ENCODE measurements at places on chromosomes 12 and 14. TPM values are rescaled to one million over a fixed set of nuclear protein-coding genes. Genes with fewer than 3 reads are reported as not detected.

GRCh38 chr12:67710582-67710981, 62.0 kb downstream of the DYRK2 start:
- no peak for DNase-seq

DNA sequence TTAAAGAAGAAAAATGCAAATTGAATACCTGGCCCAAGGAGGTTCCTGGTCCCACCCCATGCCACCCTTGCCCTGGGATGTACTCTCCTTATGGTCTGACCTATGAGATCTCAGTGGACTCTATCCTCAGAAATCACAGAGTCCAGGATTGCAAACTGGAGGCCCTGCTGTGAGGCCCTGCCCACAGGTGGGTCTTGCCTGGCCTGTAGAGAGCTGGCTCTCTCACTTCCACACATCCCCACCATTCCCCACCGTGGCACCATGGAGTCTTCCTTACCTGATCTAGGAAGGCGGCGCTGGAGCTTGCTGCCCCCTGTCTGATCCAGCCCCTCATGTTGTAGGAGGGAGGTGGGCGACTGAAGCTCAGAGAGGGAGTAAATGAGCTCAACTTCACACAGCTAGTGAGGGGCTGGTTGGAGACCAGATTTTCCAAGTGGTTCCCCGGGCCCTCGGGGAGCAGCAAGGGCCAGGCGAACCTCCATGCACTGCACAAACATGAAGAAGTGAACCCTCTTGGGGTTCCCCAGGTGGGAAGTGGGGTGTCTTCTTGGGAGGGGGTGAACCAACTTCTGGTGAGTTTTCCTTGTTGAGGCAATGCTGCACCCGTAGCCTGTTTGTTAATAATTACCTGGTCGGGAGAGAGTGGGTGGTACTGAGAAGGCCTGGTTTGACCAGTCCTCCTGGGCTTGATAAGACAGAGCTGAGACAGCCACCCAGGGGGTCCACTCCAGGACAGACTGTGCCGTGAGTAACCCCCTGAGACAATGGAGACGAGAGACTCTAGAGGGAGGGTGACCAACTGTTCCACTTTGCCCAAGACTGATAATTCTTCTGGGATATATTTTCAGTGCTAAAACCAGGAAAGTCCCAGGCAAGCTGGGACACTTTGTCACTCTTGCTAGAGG, at the start of gene SERPINA4:
SERPINA4 (plus strand) TSS at position 692 of the 905 bp plus-strand sequence. CDS start 2,041 bp downstream, outside the sequence.
- DNase-seq, result no peak

DNA sequence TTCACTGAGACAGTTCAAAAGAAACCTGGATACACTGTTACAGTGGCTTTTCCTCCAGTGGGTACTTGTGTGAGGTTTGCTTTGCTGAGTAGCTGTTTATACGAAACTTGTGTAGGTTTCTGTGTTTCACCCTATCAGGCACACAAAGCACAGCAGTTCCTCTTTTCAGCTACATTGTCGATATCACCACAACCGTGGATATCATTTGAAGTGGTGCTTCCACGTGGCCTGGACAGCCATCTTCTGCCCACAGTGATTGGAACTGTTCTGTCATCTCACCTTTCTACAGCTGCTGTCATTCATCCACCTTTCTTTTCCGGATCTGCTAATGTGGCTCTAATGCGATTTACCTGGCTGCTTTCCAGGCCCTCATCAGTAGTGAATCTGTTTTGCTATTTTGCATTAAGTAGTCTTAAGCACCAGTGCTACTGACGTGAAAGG, 368.8 kb downstream of the SYT1 start:
- DNase-seq, result no peak

DNA sequence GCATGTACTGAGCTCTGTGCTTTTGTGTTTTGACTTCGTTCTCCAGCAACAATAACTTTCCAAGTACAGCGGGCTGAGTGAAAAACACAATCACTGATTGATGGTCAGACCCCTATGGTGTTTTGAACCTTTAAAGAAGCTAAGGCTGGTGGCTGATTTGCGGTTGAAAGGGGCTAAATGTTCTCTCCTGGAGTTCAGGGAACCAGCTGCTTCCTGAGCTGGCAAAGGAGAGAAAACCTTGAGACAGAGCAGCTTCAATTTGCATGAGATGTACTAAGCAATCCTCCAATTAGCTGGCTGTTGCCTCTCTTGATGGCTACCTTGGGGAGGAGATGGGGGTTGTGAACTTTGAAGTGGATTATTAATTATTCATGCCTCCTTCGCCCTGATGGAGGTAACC, 546.7 kb upstream of the SEL1L start:
- DNase-seq, result no peak

- DNase-seq, result no peak
Measured at GRCh38 chr12:12527820-12528296, 34.8 kb downstream of the DUSP16 start.

DNA sequence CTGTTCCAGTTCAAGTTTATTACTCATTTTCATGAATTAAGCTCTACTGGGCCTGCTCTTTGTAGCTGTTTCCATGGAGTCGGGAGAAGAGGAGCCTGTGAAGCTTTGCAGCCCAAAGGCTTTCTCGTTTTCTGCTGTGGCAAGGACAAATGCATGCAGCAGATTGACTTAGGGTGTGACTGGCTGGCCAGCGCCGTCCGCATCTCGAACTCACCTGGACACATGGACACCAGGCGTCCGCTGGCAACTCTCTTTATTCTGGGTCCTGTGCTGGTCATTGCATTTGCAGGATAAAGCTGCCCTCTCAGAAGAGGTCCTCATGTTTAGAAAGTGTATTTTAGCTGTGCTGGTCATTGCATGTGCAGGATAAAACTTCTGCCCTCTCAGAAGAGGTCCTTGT, 350.4 kb downstream of the TMEM121 start:
- no peak for DNase-seq

- no peak for DNase-seq
Measured at GRCh38 chr14:24339284-24340151, at the start of gene RIPK3. Gene RIPK3 (minus strand): TSS chr14:24339991. CDS start chr14:24339826, 165 bp downstream.

DNA sequence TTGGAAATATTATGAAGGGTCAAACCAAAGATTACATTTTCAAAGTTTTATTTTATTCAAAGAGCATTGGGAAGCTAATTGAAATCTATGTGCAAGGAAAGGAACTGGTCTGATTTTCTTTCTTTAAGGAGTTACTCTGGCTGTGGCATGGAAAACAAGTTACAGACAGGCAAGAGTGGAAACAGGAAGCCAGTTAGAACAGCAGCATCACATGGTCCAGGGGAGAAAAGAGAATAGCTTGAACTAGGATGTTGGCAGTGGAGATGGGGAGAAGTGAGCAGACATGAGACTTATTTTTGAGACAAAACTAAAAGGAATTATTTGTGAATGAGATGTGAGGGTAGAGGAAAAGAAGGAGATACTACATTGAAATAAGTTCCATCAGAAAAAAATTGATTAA, 3.4 kb downstream of the OR11G2 start:
- DNase-seq, result no peak

GRCh38 chr12:124829008-124829707, 34.5 kb downstream of the SCARB1 start:
- peak; percentile 49 for DNase-seq

- no peak for DNase-seq
Measured at GRCh38 chr12:121288986-121289385, 7.5 kb downstream of the CAMKK2 start.

- DNase-seq, result no peak
Measured at GRCh38 chr12:30902001-30902400, 24.5 kb upstream of the TSPAN11 start.

DNA sequence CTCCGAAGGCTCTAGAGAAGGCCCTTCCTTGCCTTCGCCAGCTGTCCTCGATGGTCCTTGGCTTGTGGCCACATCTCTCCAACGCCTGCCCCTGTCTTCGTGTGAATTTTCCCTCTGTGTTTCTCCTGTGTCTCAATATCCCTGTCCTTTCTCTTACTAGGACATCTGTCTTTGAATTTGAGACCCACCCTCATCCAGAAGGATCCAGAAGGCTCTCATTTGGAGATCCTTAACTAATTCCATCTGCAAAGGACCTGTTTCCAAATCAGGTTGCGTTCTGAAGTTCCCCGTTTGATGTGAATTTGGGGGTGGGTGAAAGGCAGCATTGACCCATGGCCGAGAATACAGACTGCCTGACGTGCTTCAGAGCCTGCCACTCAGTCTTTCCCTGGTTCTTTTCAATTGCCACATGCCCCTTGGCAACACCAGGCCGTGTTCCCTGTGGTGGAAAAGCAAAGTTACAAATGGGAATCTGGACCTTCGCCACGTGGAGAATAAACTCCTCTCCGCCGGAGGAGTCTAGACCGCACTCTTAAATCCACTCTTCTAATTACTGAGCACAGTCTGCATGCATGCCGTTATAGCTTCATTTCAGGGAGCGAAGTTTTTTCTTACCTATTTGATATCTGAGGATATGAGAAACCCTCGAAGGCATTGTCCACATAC, 158.8 kb downstream of the TMEM132C start:
- no peak for DNase-seq

DNA sequence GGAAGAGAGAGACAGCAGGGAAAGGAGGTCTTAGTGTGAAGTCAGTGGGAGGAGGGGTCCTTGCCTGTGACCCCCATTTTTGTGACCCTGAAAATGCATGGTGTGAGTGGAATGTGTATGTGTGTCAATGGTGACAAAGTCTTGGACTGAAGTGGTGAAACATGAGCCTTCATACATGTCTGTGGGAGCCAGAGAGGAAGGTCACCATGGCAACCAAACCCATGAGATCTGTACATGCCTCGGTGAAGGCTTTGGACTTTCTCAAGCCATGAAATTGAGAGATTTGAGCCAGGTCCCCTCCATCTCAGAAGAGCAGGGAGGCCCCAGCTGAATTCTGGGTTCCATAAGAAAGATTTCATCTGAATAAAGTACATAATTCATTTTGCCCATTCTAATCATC, 108.7 kb downstream of the TTC8 start:
- no peak for DNase-seq

DNA sequence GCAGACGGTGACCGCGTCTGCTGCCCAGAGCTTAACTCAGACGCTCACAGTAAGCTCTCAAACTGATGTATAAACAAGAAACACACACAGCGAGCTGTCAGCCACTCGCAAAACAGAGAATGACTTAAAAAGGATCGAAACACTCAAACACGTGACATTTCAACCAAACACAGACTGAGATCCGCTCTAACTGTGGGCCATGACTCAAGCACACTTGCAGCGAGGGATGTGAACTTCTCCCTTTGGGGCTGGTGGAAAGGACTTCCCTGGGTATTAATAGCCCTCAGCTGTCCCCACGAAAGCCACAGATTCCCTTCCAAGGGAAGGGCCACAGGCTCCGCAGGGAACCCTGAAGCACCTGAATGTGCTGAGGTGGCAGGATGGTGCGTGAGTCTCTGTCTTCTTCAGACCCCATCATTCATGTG, 29.1 kb downstream of the CCDC88C start:
- no peak for DNase-seq

- DNase-seq, result no peak
Measured at GRCh38 chr14:69356903-69357543, 41.1 kb downstream of the ERH start.

DNA sequence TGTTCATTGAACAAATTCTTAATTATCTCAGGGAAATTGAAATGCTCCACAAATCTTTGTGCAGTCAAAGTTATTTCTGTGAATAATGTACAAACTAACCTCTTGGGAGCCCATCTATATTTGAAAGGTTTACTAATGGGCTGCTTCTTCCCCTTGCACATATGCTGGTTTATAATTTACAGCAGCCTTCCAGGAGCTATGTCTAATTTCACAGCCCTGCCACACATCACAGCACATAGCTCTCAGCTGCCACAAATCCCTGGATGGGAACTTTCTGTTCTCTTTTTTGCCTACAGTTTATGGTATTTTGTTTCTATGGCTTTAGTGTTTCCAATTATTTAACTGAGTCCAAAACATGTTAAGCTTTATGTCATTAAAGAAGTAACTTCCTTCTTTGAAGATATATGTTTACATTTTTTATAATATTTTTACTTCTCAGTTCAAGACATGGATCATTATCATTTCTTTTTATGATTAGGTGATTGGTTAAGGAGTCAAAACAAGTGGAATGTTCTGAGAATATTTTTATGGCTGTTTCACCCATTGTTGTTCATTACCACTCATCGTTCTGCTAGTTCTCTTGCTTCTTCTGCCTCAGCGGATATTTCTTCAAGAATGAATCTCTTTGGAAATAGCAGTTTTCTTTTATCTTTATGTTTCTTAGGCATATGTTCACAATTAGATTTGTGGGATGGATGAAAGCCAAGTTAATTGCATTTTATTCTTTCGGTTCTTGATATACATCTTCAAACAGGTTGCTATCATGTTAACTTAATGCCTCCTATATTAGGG, 475.6 kb upstream of the MIS18BP1 start:
- DNase-seq, result no peak

DNA sequence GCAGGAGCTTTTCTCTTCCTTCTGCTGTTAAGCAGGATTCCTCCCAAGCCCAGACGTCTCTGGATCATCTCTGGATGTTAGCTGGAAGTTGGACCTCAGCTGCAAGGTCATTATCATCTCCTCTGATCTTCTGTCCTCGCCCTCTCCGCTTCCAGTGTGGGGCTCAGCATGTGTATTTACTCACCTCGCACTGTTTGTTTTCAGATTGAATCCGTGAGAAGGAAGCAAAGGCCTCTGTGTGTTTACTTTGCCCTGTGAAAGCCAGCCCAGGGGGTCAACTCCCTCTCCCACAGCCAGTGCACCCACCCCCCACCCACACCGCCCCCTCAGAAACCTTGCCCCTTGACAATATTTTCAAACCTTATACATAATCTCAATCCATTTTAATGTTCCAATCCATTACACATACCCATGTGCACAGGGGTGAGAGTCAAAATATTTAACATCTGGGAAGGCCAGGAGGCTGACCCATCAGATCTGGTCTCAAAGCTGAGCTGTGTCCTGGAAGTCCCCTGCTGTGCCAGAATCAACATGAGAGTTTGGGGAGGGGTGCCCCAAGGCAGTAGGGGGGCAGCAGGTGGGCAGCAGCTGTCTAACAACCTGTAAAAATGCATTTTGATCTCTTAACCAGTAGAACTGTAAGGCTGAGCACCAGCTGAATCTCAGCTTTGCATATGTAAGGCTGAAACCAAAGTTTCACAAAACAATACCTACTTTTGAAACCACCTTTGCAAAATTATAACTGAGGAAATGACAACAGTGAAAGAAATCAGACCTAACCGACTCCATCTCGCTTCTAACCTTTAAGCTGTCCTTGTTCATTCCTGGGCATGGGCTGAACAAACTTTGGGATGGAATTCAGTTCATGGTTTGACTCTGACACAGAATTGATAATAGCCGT, 157.9 kb downstream of the ZNF664 start:
- DNase-seq, result no peak

The STON2 gene
- 16.3 TPM for total RNA-seq

The INHBC gene
- not detected for total RNA-seq

The SELPLG gene
- total RNA-seq, result 0.80 TPM

The ANKRD33 gene
- not detected for total RNA-seq

The TARBP2 gene
- 62.8 TPM for total RNA-seq

The PPP4R4 gene
- 5.8 TPM for total RNA-seq

The OR8S1 gene
- total RNA-seq, result not detected

The SLC16A7 gene
- total RNA-seq, result 24.4 TPM

The KLRC2 gene
- total RNA-seq, result not detected

Data from SK-MEL-5 (cell line).